Activated CD4-positive, alpha-beta T cell treated with anti-CD3 and anti-CD28 coated beads, Interleukin-2, amount 10 ng/mL, durations not matched to agents 7 days and 5 days (primary cell): ENCODE measurements at places on chromosomes 2 and 18. TPM values are rescaled to one million over a fixed set of nuclear protein-coding genes. Genes with fewer than 3 reads are reported as not detected.

- no peak for DNase-seq
Measured at GRCh38 chr18:31498574-31499524, 872 bp downstream of the DSG2 start.

DNA sequence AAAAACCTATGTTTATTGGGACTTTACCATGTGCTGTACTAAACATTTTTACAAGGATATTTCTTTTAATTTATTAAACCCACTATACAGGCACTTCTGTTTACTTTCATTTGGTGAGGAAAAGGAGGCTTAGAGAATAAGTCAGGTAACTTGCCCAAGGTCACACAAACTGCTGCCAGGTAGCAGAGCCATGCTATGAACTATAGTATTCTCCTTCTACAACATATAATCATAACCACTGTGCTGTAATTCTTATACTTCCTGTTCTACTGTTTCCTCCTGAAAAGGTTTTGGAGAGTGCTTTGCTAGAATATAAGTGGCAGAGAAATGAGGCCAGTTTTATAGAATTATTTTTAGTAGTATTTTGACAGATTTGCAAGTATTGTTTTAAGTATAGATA lies 29.5 kb downstream of the SLC39A10 start:
- no peak for DNase-seq

GRCh38 chr2:221133941-221134340 lies 438.2 kb downstream of the EPHA4 start:
- DNase-seq = no peak

- no peak for DNase-seq
Measured at GRCh38 chr2:15117409-15118050, 443.6 kb downstream of the NBAS start.

- DNase-seq = no peak
Measured at GRCh38 chr2:19677825-19678518, 223.8 kb downstream of the TTC32 start.

- no peak for DNase-seq
Measured at GRCh38 chr18:77069482-77069881, 63.1 kb downstream of the MBP start.

The SFTPB gene
- total RNA-seq = not detected

DNA sequence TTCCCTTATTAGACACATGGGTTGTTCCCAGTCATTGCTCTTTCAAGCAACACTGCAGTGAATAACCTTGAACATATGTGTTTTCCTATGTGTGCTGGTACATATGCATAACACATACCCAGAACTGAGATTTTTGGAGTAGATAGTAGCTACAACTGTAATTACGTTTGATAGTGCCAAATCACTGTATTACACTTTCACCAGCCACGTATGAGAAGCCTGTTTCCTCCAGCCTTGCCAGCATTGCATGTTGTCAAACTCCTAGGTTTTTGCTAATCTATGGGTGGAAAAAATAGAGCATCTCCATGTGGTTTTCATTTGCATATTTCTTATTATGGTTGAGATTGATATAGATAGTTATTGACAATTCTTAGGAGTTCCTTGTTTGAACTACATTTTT lies 56.5 kb upstream of the ACSL3 start:
- DNase-seq = no peak

DNA sequence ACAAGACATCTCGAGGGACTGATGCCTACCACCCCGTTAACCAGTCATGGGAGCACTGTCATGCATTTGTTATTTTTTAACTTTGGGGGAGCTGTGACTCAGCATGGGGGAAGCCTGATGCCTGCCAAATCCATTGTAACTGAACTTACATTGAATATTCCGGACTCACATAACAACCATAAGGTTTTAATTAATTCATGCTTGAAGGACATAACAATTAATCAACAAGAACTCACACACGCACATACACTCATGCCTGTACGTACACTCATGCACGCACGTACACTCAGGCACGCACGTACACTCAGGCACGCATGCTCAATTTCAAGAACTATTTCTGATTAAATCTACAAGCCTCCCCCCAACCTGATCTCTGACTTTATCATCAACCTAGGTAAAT lies 1639.1 kb downstream of the SUCLG1 start:
- DNase-seq = no peak

DNA sequence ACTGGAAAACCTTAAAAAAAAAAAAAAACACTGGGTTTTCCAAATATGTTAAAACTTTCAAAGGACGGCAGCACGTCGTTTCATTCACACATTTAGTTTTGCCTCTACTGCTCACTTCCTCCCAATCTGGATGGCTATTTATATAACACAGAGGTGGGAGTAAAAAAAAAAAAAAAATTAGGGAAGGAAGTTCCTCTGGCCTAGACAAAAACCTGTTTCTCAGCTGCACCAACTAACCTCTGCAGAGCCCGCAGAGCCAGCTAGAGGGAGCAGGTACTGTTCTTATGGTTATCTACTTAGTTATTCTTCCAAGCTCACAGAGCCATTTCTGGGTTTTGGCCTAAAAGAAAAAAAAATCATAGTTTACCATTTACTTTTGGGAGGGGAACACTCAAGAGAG lies 28.1 kb downstream of the SLC1A4 start:
- DNase-seq = no peak

DNA sequence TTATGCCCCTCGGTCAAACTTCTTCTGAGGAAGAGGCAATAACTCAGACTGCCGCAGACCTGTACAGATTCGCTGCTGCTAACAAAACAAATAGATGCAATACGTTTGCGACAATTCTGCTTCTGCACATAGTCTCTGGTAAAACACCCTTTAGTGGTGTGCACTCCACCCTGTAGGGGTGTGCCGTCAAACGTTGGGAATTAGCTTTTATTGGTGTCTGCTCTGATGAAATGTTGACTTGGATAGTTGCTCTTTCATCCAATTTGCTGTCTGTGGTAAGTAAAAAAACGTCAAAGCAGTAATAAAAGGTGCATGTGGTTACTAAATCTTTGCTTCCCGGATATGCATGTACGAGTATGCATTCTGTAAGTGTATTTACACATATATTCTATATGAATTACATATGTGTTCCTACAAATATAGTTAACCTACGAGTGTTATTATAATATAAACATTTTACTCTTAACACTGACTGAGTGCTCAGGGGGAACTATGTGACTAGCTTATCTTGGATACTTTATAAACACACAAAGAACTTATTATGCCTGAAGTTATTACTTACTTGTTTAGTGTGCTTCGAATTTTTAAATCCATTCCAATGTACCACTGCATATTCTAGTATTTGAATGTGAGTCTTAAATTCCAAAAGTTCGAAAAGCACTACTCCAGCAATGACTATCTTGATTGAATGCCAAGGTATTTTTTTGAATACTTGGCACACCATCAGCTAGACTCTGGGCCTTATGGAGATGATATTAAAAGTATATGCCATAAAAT lies 610.2 kb downstream of the ZEB2 start:
- DNase-seq = no peak

DNA sequence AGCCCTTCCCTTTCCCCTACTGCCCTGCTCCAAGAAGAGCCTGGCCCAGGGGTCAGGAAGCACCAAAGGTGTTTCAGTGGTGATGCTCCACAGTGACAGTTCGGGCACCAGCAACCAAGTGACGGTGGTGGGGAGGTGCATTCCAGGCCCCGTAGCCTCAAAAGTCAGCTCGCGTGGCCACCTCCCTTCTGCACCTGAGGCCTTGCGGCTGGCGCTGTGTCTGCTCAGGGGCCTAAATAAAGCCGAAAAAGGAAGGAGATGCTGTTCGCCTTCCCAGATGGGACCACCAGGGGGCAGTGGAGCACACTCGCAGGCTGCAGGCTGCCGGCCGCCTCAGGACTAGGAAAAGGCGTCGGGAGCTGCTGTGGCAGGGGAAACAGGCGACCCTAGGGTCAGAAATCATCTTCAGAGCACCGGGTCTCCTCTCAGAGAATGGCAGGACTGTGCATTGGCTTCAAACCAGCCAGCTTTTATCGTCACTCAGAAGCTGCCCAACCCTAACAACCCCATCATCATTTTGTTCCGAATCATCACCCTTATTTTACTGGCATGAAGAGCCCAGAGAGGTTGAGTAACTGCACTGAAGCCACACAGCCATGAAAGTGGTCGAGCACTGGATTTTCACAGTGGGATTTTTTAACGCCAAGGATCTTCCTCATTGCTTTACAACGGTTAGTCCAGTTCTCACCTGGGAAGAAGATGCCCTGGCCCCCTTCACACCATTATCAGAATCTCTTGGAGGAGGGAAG lies 213.0 kb upstream of the CELF4 start:
- DNase-seq = peak; percentile 47

GRCh38 chr2:23135481-23136100 lies 249.4 kb upstream of the KLHL29 start:
- no peak for DNase-seq

- DNase-seq = no peak
Measured at GRCh38 chr2:241816431-241817121, 7.6 kb downstream of the NEU4 start.

- no peak for DNase-seq
Measured at GRCh38 chr2:9412781-9413180, 10.5 kb downstream of the ITGB1BP1 start.

DNA sequence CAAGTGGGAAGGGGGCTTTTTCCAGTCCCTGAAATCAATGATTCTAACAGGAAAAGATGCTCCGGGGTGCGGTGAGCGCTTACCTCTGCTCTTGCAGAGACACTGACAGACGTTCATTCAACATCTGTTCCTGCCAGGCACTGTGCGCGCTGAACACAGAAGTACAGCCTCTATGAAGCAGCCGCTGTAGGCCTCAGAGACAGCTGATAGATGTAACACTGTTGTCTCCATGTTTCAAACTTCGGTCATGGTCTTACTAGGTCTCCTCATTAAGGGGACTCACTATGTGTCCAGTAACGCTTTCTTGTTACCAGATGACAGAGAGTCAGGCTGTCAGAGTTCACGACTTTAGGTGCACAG lies 649 bp upstream of the CLIP4 start:
- no peak for DNase-seq
